ENCODE measurements at places on chromosomes 6 and 20.

DNA sequence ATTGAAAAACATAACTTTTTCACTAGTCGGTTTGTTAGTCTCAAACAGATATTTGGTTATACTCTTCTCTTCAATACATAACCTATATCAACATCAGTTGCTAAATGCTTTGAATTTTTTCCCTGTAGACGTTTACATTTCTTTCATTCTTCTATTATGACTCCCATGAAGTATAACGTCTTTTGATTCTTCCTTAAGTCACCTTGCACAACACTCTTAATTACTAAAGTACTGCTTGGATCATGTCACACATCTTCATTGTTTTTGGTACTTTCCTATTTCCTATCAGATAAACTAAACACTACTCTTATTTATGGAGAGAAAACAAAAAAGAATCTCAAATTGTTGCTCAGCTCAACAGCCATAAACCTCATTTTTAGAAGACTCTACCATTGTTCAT, 23.0 kb upstream of the BMP5 start:
- DNase-seq: no peak

DNA sequence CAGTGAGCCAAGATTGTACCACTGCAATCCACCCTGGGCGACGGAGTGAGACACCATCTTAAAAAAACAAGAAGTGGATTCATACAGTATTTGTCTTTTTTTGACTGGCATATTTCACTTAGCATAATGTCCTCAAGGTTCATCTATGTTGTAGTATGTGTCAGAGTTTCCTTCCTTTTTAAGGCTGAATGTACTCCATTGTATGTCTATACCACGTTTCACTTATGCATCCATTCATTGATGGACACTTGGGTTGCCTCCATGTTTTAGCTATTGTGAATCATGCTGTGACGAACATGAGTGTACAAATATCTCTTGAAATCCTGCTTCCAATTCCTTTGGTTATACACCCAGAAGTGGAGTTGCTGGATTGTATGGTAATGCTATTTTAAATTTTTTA, 28.9 kb upstream of the FAM83D start:
- no peak for DNase-seq

DNA sequence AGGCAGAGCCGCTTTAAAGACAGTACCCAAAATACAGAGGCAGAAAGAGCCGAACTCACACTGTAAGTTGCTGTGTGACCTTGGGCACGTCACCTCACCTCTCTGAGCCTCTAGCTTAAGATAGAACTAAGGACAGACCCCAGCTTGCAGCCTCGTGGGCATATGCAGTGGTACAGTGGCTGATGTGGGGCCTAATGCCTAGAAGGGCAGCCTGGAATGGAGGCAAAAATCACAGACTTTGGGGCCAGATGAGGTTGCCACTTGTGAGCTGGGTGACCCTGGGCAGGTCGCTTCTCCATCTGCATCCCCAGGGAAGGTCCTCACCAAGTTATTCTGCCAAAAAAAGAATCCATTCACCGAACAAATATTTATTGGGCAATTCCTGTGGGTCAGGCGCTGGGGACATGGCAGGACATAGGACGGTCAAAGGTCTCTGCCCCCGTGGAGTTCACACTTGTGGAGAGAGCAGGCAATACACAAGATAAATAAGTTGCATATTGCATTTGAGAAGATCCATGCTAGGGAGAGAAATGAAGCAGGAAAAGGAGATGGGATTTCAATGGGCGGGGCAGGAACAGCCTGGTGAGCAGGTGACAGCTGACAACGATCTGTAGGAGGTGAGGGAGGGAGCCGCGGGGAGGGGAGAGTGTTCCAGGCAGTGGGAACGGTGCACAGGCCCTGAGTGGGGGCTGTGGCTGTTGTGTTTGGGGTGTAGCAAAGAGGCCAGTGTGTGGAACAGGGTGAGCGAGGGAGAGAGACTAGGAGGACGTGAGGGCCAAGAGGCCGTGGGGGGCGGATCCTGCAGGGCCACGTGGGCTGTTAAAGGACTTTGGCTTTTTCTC, 115.2 kb downstream of the CEBPB start:
- DNase-seq: no peak

DNA sequence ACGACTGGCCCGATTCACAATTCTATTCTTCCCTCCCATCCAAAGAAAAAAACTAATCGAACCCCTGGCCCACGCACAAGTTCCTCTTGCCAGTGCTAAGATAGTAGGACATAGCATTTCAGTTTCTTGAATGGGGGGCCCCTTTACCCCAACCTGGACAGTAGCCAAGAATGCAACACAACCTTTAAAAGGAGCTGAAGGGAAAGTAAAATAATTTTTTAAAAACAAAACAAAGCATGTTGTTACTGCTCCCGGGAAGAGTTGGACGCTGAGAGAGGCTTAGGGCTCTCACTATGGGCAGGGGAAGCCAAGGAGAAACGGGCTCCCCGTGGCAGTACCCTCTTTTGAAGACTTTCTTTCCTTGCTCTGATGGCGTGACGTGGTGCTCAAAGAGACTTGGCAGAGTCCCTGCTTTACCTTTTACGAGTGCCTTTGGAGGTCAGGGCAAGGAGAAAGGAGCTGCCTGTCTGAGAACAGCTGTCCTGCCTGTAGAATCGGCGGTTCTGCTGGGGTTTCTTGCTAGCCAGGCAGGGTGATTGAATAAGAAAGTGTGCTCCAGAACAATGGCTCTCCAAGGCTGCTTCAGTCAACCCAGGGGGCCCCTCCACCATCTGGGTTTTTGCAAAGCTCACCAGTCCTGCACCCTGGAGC, 5.8 kb downstream of the TFAP2C start:
- DNase-seq: peak; percentile 62

- peak; percentile 97 for DNase-seq
Measured at GRCh38 chr6:35359744-35360348, 17.5 kb downstream of the PPARD start.

DNA sequence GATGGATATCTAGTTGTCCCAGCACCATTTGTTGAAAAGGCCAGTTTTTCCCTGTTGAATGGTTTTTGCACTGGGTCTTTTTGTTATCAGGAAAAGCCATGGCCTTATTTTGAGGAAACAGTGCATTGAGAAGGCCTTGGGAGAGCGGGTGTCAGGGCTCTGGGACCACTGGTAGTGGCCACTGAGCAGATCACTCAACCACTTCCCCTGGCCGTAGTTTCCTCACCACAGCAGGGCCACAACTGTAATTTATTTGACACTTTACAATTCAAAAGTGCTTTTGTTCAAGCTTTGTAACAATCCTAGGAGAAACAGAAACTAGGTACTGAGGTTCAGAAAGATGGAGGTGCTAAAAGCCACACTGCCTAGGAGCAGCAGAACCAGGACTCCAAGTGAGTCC, 281.8 kb downstream of the GMDS start:
- no peak for DNase-seq

- no peak for DNase-seq
Measured at GRCh38 chr6:52335576-52335975, 26.4 kb upstream of the PAQR8 start.

GRCh38 chr6:161079566-161080262, 88.1 kb downstream of the MAP3K4 start:
- peak; percentile 85 for DNase-seq

DNA sequence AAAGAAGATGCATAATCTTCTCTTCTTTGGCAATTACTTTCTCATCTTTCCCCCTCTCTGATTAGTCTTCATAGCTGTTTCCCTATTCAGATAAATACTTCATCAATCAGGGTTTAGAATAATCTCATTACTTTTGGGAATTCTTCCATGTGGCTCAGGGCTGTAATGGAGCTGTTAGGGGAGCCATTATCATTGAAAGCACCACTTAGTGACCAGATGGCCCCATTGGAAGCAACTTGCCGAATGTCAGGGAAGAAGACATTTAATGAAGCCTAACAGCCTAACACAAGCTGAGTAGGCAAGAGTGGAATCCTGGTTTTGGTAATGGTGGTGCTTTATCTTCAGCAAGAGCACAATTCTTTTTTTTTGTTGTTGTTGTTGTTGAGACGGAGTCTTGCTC, 45.0 kb downstream of the TIAM2 start:
- no peak for DNase-seq

- peak; percentile 72 for DNase-seq
Measured at GRCh38 chr6:56724455-56724854, 81.8 kb upstream of the DST start.

DNA sequence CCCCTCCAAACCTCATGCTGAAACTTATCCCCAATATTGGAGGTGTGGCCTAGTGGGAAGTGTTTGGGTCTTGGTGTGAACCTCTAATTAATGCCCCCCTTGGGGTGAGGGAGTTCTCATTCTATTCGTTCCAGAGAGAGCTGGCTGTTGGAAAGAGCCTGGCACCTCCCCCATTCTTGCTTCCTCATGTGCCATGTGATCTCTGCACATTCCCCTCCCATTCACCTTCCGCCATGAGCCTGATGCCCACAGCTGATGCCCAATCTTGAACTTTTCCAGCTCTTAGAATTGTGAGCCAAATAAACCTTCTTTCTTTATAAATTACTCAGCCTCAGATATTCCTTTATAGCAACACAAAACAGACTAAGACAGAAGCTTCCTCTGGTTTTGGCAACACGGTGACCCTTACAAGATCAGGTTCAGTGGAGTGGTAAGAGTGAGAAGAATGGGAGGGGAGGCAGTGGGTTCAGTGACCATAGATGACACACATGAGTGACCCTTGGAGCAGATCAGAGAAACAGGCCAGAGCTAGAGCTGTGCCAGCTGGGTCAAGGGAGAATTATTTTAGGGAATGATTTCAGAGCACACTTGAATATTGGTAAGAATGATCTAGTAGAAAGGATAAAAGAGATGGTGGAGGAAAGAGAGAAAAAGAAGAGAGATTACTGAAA, 176.4 kb downstream of the LY86 start:
- no peak for DNase-seq

DNA sequence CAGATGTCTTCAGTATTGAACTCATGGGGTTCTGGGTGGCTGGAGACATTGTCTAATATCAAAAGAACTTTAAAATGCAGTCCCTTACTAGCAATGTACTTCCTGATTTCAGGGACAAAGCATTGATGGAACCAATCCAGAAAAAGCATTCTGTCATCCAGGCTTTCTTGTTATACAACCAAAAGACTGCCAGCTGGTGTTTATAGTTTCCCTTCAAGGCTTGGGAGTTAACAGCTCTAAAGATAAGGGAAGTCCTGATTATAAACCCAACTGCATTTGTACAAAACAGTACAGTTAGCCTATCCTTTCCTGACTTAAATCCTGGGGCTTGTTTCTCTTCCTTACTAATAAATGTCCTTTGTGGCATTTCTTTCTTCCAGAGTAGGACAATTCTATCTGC, 160.0 kb downstream of the COL21A1 start:
- DNase-seq: peak; percentile 72

Data from astrocyte of the hippocampus (primary cell).